Naive thymus-derived CD8-positive, alpha-beta T cell (primary cell): ENCODE measurements at places on chromosomes 11 and 22. TPM values are rescaled to one million over a fixed set of nuclear protein-coding genes. Genes with fewer than 3 reads are reported as not detected.

- DNase-seq: no peak
Measured at GRCh38 chr11:34653851-34654482, 33.1 kb downstream of the EHF start.

- no peak for DNase-seq
Measured at GRCh38 chr11:118634431-118635236, 27.2 kb downstream of the PHLDB1 start.

DNA sequence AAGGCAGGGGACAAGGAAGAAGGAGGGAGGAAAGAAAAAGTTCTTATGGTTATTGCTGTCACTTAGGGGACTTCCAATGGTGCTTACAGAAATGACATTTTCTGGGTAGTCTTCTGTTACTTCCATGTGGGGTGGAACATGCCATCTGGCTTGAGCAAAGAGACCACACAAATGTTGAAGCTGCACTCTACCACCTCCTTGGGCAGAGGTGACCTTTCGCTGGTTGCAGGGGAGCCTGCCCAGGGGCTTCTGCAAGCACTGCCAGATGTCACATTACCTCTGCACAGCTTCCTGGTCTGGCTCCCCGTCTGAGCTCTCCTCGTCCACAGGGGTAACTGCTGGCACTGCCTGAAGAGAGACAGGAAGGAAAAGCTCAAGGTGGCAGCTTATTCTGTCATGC, 32.6 kb upstream of the APOA1 start:
- no peak for DNase-seq

GRCh38 chr11:128720522-128720985, 26.7 kb downstream of the FLI1 start:
- DNase-seq: no peak

DNA sequence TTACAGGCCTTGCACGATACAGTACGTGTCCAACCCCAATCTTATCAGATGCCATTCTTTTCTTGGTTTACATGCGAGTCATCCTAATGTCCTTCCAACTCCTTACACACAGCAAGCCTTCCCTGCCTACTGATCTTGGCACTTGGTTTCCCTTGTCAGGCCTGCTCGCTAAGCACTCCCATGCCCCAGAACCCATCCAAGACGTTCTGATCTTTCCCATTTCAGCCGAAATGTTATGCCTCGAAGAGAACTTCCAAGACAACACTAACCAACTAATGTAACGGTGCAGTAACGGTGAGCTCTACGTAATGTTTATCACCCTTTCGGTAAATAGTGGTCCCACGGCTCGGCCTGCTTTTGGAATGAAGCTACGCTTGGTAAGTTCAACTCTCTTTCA, 521 bp downstream of the PES1 start:
- no peak for DNase-seq

GRCh38 chr11:6844356-6844755, 1.1 kb upstream of the OR10A5 start:
- no peak for DNase-seq

GRCh38 chr11:117084992-117085391, 13.2 kb downstream of the SIK3 start:
- DNase-seq: no peak

DNA sequence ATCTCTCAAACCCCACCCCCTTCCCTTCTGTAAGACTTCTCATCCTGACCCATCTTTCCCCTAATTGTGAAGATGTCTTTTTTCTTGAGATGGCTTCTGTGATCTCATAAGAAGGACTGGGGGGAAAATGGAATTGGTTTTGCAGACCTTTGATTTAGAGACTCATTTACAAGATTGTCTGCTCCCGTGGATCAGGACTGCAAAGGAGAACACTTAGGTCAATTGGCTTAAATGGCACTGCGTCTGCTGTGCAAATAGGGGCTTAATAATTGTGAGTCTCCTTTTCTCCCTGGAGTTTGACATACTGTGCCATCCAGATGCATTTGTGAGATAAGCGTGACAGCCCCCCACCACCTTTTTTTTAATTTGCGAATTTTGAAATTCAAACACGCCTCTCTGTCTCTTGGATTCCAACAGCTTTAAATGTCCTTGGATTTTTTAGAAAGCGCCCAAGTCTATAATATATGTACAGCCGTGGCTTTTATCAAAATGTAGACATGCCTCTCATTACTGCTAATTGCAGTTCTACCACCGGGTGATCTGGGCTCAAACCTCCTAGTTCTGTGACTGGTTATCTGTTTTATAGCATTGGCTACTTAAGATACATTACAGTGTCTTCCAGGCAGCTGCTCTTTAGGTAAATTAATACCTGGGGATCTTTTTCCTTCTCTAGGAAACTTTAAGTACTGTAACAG, 150.0 kb downstream of the DBX1 start:
- DNase-seq: no peak

DNA sequence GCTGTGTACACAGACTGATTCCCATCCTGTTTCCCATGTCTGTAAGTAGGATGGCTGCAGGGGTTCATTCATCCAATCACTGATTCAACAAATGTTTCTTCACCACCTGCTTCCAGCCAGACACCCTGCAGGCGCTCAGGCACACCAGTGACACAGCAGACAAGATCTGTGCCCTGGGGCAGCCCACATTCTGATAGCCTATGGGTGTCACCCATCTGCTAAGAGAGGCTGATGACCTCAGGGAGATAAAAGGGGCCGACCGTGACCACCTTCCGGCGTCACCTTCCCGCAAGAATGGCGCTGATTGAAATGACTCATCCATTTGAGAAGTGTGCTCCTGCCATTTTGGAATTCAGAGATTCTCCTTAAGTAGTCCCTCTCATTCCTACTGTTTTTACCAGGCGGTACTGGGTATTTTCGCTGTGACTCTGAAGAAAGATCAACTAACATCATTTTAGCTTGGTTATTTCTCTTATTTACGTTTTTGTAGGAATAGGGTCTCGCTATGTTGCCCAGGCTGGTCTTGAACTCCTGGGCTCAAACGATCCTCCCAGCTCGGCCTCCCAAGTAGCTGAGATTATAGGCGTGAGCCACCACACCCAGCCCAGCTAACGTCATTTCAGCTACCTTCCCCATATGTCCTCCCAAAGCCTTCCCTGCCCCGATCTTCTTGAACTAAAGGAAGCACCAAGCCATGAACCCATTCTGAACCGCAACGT, 73.2 kb upstream of the BID start:
- no peak for DNase-seq

GRCh38 chr11:60457576-60457975, 1.9 kb downstream of the MS4A1 start:
- no peak for DNase-seq

The F2 gene
- total RNA-seq: not detected

The ST3GAL4 gene
- 1.1 TPM for total RNA-seq

The SCN4B gene
- total RNA-seq: not detected
